ENCODE measurements at places on chromosomes 7 and 10.

DNA sequence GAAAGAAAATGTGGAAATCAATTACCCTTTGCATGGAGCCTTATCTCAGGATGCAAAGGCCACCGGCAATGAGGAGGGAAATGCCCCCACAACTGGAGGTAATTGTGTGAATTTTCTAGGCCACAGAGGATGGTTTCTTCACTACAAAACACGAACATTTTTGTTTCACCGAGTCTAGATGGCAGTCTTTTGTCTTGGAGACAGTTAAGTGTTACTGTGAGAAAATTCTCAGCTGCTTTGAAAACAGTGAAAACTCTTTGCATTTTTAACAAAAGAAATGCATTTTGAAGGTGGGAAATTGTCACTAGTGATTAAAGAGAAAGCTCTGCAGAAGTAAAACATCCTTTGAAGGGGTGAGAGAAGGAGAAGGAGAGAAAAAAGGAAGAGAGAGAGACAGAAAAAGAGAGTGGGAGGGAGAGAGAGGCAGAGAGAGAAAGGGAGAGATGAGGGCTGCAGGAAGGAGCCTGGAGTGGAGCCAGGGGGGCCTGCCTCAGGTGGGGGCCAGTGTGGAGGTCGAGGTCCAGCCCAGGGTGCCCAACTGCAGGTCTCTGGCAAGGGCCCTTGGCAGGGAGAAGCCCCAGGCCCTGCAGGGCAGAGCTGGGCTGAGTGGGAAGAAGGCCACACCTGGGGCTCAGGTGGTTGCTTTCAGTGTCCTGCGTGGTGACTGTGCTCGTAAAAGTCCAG lies 261.4 kb downstream of the ADARB2 start:
- ATAC-seq = peak; percentile 47

GRCh38 chr7:85261336-85261735 lies 74.5 kb upstream of the SEMA3D start:
- ATAC-seq = no peak

GRCh38 chr7:30406664-30407425 lies 71.7 kb downstream of the NOD1 start:
- ATAC-seq = no peak

GRCh38 chr7:37332243-37333016 lies 116.2 kb downstream of the ELMO1 start:
- no peak for ATAC-seq

DNA sequence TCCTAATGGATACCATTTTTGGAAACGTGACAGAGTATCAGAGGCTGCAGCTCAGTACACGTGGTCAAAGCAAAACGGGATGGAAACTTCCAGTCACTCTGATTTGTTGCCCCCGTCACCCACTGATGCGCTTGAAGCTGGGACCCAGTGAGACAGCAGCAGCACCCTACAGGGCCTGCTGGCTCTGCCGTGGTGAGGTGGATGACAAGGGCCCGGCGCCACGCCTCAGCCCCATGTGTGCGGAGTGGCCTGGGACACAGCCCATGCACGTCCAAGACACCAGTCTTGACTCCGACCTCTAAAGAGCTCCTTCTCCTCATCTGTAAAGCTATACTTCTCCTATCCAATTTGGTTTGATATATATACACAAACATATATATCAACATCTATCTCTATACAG lies 39.0 kb downstream of the CLEC2L start:
- no peak for ATAC-seq

Data from stimulated activated memory B cell treated with anti-CD40 and anti-IgM and Interleukin-4, amounts not matched to agents 10 μg/mL and 1 μg/mL and 100 μg/mL, for 72 hours (primary cell).